ENCODE measurements at places on chromosomes 3 and 15.

DNA sequence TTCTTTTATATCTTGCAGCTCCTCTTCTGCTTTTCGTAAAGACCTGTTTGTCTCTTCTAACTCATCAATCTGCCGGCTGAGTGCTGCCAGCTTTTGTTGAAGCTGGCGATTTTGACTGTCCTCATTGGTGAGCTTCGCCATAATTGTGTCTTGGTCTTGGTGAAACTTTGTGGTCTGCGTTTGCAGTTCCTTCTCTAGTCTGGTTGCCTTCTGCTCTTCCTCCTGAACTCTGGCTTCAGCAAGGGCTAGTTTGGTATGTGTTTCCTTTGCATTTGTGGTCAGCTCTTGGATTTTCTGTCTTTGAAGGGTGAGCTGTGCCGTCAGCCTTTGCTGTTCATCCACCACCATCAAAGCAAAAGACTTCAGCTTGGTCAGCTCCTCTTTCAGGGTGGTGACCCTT lies 32.9 kb downstream of the CMSS1 start:
- H3K4me3 ChIP-seq = no peak overlapping the region
- no peaks in the 10 kb centered on the region for H3K27me3 ChIP-seq
- no peak for DNase-seq
- H3K27ac ChIP-seq = no peak overlapping the region

GRCh38 chr3:179421500-179421899 lies 29.8 kb downstream of the GNB4 start:
- H3K4me1 ChIP-seq = no peaks in the 10 kb centered on the region
- DNase-seq = no peak
- H3K27ac ChIP-seq = no peak overlapping the region
- no peak overlapping the region for H3K4me3 ChIP-seq
- no peaks in the 10 kb centered on the region for H3K27me3 ChIP-seq
- peaks cover 15% of the 10 kb centered on the region for H3K36me3 ChIP-seq

DNA sequence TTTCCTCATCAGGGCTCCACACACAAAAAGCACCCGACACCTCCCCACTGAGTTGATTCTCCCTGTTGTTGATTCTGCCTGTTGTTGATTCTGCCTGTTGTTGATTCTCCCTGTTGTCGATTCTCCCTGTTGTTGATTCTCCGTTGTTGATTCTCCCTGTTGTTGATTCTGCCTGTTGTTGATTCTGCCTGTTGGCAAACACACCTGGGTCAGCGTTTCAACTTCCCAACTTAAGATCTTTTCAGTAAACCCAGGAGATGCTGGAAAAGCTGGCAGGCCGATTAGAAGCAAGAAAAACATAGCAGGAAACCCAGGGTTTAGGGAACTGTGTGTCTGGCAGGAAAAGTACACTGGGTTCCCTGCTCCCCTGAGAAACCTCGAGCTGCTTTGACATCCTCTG lies 47.9 kb downstream of the TNK2 start:
- H3K4me1 ChIP-seq = peaks cover 7% of the 10 kb centered on the region
- no peak for DNase-seq
- H3K36me3 ChIP-seq = peaks cover 6% of the 10 kb centered on the region

GRCh38 chr3:183317886-183318865 lies 65.1 kb downstream of the B3GNT5 start:
- no peak overlapping the region for H3K4me3 ChIP-seq
- H3K27me3 ChIP-seq = no peaks in the 10 kb centered on the region
- no peaks in the 10 kb centered on the region for H3K36me3 ChIP-seq
- no peak for DNase-seq
- no peak overlapping the region for H3K27ac ChIP-seq

DNA sequence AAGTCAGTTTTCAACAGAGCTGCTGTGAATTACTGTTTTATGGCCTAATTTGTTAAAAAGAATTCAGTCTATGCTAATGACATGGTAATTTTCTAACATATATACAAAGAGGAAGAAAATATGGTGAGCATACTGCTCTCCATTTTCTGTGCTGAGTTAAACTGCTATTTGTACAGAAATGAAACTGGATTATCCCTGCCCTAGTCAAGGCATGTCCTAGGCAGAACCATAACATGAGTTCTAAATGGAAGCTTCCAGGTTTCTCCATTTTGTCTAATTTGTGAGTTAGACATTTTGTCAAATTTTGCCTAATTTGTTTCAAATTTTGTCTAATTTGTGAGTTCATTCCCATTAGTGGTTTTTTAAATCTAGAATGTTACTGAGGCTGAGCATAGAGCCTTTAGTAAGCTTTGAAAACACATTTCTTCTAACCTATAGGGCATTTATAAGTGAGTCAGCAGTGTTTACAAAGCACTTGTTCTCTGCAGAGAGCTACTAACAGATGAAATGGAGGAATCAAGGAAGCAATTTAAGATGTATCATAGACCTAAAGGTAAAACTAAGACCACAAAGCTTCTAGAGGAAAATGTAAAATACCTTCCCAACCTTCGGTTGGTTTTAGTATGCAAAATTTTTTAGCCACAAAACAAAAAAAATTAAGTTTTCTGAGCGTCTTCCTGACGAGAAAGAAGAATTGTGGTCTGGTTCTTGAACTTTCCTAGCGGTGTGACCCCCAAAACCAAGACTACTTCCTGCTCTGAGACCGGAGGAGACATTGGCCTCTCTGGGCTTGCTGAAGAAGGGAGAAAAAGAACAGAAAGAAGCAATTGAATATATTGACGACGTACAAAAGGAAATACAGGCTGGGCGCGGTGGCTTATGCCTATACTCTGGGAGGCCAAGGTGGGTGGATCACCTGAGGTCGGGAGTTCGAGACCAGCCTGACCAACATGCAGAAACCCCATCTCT lies 9.8 kb downstream of the P2RY14 start:
- no peaks in the 10 kb centered on the region for H3K27me3 ChIP-seq
- peak; percentile 61 for DNase-seq
- peak overlapping the region; percentile 91 for H3K27ac ChIP-seq
- H3K4me1 ChIP-seq = peaks cover 47% of the 10 kb centered on the region
- H3K36me3 ChIP-seq = peaks cover 1% of the 10 kb centered on the region
- H3K4me3 ChIP-seq = peak overlapping the region; percentile 66

- peaks cover 2% of the 10 kb centered on the region for H3K27me3 ChIP-seq
- H3K27ac ChIP-seq = no peak overlapping the region
- no peaks in the 10 kb centered on the region for H3K4me1 ChIP-seq
- no peaks in the 10 kb centered on the region for H3K36me3 ChIP-seq
- no peak overlapping the region for H3K4me3 ChIP-seq
- no peak for DNase-seq
Observed at GRCh38 chr3:58635371-58636285, 30.9 kb downstream of the FAM3D start.

- no peak overlapping the region for H3K27ac ChIP-seq
- H3K27me3 ChIP-seq = no peaks in the 10 kb centered on the region
- H3K4me1 ChIP-seq = peaks cover 10% of the 10 kb centered on the region
Observed at GRCh38 chr15:84791763-84792162, 25.4 kb upstream of the ALPK3 start.

DNA sequence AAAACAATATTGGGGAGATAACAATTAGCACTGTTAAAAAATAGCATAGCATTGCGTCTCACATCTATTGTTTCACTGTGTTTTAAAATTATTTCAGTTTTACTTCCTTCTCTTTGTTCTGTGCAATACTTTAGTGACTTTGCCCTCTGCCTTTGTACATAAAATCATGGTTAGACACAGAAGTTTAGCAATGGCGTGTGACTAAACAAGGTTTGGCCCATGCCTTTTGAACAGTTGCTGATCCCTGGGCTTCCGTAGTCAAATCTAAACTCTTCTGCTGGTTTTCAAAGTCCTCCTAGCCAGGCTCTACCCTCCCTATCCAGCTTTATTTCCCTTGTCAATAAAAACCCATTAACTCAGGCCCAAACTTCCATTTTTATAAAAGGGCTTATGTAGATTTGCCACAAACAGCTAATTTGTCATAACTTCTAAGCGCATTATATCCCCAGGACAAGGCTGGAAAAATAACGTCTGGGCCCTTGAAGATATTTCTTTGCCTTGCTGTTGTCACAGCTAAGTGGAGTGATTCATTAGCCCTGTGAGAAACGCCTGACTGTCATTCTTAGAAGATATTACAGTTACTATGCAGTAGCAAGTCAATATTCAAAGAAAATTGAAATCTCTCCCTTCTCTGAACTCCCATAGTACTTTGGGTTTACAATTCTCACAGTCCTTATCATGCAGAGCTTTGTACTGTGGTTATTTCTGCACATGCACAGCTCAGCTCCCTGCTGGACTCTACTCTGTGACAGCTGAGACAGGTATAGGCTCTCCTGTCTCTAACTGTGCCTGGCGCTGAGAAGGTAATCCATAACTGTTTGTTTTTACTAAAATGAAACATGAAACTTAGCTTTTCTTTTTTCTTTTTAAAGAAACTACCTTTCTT lies 123.4 kb upstream of the SLC24A5 start:
- H3K4me1 ChIP-seq = no peaks in the 10 kb centered on the region
- H3K27me3 ChIP-seq = no peaks in the 10 kb centered on the region
- no peak overlapping the region for H3K4me3 ChIP-seq

GRCh38 chr3:95084738-95085137 lies 1021.9 kb downstream of the NSUN3 start:
- no peak overlapping the region for H3K27ac ChIP-seq
- H3K4me1 ChIP-seq = no peaks in the 10 kb centered on the region
- no peaks in the 10 kb centered on the region for H3K27me3 ChIP-seq

GRCh38 chr15:89446255-89446891 lies 50.0 kb downstream of the RHCG start:
- H3K4me3 ChIP-seq = no peak overlapping the region
- no peaks in the 10 kb centered on the region for H3K36me3 ChIP-seq
- peak; percentile 39 for DNase-seq

DNA sequence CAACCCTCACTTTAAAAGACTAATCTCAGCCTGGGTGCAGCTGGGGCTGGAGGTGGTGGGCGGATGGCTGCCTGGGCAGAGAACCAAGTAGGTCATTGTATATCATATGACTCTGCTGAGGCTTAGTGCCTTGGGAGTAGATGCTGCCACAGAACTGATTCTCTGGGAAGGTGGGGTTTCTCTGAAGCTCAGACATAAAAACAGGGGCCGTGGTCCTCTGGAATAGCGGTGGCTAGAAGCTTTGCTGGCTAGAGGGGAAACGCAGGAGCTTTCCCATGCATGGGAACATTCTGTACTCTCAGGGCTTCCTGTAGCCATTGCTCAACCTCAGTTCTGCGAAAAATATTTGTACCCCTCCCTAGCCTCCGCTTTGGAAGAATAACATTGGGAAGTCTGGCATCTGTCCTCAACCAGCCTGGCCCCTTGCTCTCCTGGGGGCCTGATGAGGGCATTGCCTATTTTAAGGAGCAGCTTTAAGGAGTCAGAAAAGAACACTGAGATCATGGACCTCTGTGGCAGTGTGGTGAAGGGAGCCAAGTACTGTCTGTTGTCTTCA lies 14.7 kb downstream of the TIMP4 start:
- no peak overlapping the region for H3K4me3 ChIP-seq
- DNase-seq = no peak
- no peak overlapping the region for H3K27ac ChIP-seq
- no peaks in the 10 kb centered on the region for H3K4me1 ChIP-seq
- H3K27me3 ChIP-seq = peaks cover 3% of the 10 kb centered on the region

GRCh38 chr15:60573936-60574335 lies 95.0 kb upstream of the ICE2 start:
- H3K27ac ChIP-seq = peak overlapping the region; percentile 16
- peaks cover 21% of the 10 kb centered on the region for H3K36me3 ChIP-seq
- no peak for DNase-seq
- H3K27me3 ChIP-seq = peaks cover 2% of the 10 kb centered on the region
- peak overlapping the region; percentile 6 for H3K4me3 ChIP-seq
- H3K4me1 ChIP-seq = peaks cover 45% of the 10 kb centered on the region

DNA sequence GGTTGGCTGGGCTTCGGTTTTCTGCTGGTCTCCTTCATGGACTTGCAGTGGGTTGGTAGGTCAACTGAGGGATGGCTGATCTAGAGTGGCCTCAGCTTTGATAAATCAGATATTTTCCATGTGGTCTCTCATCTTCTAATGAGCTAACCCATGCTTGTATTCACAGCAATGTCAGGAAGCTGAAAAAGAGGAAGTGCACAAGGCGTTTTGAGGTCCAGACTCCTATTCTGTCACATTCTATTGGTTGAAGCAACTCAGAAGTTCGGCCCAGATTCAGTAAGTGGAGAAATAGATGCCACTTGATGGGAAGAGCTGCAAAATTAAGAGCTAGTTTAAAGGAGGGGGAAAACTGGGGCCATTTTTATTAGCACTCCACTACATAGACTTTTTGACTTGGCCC lies 361.2 kb downstream of the DIPK2A start:
- H3K27ac ChIP-seq = no peak overlapping the region
- H3K27me3 ChIP-seq = no peaks in the 10 kb centered on the region
- DNase-seq = no peak
- H3K36me3 ChIP-seq = no peaks in the 10 kb centered on the region
- no peaks in the 10 kb centered on the region for H3K4me1 ChIP-seq
